ENCODE measurements at places on chromosomes 2 and 18. TPM values are rescaled to one million over a fixed set of nuclear protein-coding genes. Genes with fewer than 3 reads are reported as not detected.

- H3K4me1 ChIP-seq: peaks cover 3% of the 10 kb centered on the region
- H3K4me3 ChIP-seq: no peak overlapping the region
- no peaks in the 10 kb centered on the region for H3K27me3 ChIP-seq
- DNase-seq: no peak
- H3K27ac ChIP-seq: no peak overlapping the region
- H3K36me3 ChIP-seq: no peaks in the 10 kb centered on the region
These were observed 148.0 kb downstream of the LDLRAD4 start for GRCh38 chr18:13366541-13366940.

- no peaks in the 10 kb centered on the region for H3K36me3 ChIP-seq
- no peaks in the 10 kb centered on the region for H3K27me3 ChIP-seq
- H3K4me1 ChIP-seq: peaks cover 27% of the 10 kb centered on the region
These were observed 239.8 kb downstream of the BCL11A start for GRCh38 chr2:60313470-60314172.

DNA sequence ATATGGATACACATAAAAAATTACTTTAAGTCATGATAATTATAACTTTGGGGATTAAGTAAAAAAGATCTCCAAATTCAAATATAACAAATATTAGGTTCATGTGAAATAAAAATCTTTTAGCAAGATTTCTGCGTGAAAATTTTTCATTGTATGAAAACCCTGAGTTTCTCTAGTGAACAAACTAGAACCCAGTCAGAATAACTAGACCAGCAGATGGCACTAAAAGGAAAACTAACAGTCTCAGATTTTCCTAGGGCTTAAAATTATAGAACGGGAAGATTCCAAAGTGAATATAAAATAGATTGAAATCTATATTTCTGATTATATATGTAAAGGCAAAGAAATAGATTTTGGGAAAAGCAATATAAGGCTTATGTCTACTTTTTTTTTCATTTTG, 43.3 kb downstream of the TMEM200C start:
- no peaks in the 10 kb centered on the region for H3K4me1 ChIP-seq
- no peak overlapping the region for H3K4me3 ChIP-seq
- no peaks in the 10 kb centered on the region for H3K36me3 ChIP-seq
- H3K27me3 ChIP-seq: no peaks in the 10 kb centered on the region
- no peak overlapping the region for H3K27ac ChIP-seq
- peak; percentile 24 for DNase-seq

DNA sequence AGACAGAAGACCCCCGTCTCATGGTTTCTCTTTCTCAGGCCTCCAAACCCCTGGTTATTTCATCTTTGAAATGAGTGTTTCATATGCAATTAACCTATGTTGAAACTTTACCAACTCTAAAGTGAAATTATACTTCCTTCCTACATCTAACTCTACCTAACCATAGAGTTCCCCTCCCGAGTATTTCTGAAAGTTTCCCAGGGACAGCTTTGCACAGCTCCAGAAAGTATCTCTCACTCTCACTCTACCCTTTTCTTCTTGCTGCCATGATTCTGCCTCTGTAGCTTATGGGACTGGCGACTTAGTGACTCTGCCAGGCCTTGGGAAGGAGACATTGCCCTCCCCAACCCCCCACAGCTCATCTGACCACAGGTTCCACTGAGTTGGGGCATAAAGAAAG, 107.9 kb downstream of the B3GNT2 start:
- H3K4me3 ChIP-seq: no peak overlapping the region
- no peaks in the 10 kb centered on the region for H3K36me3 ChIP-seq
- H3K27me3 ChIP-seq: no peaks in the 10 kb centered on the region
- peaks cover 24% of the 10 kb centered on the region for H3K4me1 ChIP-seq
- no peak overlapping the region for H3K27ac ChIP-seq

HOXD8 gene
- not detected for total RNA-seq

GRCh38 chr2:126953483-126953882, 54.8 kb downstream of the TEX51 start:
- no peak for DNase-seq
- H3K36me3 ChIP-seq: no peaks in the 10 kb centered on the region
- no peak overlapping the region for H3K4me3 ChIP-seq
- H3K27ac ChIP-seq: no peak overlapping the region

CRYGC gene
- total RNA-seq: not detected

DNA sequence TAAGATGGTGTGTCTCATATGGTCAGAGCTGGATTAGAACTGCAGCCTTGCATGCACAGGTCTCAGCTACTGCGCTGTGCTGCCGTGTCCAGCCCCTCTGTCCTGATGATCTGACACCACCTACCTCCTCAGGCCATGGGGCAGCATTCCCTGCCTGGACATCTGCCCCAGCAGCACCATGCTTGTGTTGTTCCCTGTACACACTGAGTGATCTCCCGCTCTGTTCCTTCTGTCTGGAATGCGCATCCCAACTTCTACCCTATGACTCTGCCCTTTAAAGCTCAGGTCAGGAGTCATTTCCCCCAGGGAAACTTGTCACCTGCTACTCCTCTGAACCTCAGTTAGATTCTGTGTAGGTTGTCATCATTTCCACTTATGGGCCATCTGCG, 157.4 kb upstream of the TTC39C start:
- H3K36me3 ChIP-seq: no peaks in the 10 kb centered on the region

RPRM gene
- 7.2 TPM for total RNA-seq

ACVR1C gene
- 1.1 TPM for total RNA-seq

DNA sequence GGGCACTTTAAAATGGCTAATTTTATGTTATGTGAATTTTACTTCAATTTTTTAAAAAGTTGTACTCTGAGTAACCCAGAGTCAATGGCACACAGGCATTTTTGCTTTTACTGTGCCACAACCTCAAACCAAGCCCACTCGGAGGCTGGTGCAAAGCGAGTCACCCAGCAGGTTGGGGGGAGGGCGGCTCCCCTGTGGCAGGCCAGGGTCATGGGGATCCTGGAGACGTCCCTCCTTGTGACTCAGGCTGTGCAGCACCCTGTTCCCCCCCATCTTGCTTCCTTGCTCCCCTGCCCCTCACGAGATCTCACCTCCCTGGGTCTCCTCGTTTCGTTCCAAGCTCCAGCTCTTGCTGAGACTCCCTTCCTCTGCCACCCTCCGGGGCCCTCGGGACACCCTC, 58.6 kb downstream of the POMC start:
- no peaks in the 10 kb centered on the region for H3K27me3 ChIP-seq
- no peaks in the 10 kb centered on the region for H3K4me1 ChIP-seq
- no peaks in the 10 kb centered on the region for H3K36me3 ChIP-seq
- H3K4me3 ChIP-seq: no peak overlapping the region
- DNase-seq: no peak
- H3K27ac ChIP-seq: no peak overlapping the region

ALK gene
- total RNA-seq: 0.35 TPM

- peaks cover 17% of the 10 kb centered on the region for H3K4me1 ChIP-seq
- H3K27ac ChIP-seq: no peak within 1 kb of the TSS
- peaks cover 33% of the 10 kb centered on the region for H3K27me3 ChIP-seq
- peak; percentile 83 for DNase-seq
These were observed at the start of gene HAAO for GRCh38 chr2:42792583-42793333. Gene HAAO (minus strand): TSS chr2:42792583. CDS start chr2:42792536, 47 bp downstream.

GMPPA gene
- total RNA-seq: 33.8 TPM

DNA sequence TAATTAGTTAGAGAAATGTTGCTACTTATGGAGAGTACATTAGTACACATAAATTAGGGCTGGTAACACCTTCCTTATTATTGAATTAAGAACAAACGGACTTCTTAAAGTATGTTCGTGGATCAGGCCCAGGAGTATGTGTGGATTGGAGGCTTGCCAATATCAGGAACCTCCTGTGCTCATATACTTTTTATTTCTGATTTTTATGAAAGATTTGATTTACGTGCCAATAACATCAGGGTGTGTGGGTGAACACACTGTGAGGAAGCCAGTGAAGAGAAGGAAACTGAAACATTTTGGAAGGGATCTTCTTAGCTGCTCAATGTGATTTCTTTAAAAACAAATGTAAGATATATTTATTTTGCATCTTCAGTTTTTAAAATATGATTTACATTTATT, 113.0 kb downstream of the EFEMP1 start:
- H3K4me1 ChIP-seq: peaks cover 12% of the 10 kb centered on the region
- DNase-seq: no peak
- H3K27ac ChIP-seq: no peak overlapping the region
- no peaks in the 10 kb centered on the region for H3K27me3 ChIP-seq
- H3K36me3 ChIP-seq: 0 out of 2 replicates have a peak, but pooled peaks cover 3% of the 10 kb centered on the region
- no peak overlapping the region for H3K4me3 ChIP-seq

SCN1A gene
- total RNA-seq: 2.1 TPM

DNA sequence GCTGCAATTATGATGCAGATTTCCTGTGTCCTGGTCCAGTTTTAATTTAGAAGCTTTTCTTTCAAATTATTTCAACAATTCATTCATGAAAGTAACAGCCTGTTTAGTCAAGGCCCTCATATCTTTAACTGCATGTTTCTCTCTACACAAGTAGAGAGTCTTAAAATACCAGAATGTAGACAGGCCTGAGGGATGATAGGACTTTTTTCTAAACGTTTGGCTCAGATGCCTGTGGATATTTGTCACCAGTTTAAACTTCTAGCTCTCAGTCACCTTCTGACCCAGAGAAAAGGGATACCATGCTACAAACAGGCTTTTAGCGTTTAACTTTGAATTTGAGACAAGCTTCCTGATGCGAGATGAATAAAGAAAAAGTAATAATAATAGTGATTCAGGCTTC, 15.7 kb downstream of the COL5A2 start:
- no peaks in the 10 kb centered on the region for H3K36me3 ChIP-seq
- DNase-seq: no peak
- peak overlapping the region; percentile 23 for H3K27ac ChIP-seq
- H3K4me1 ChIP-seq: peaks cover 41% of the 10 kb centered on the region
- H3K4me3 ChIP-seq: no peak overlapping the region

- no peak for DNase-seq
- H3K4me3 ChIP-seq: no peak overlapping the region
- peaks cover 14% of the 10 kb centered on the region for H3K4me1 ChIP-seq
These were observed 91.0 kb downstream of the TMEM17 start for GRCh38 chr2:62415019-62415431.

- H3K4me1 ChIP-seq: peaks cover 12% of the 10 kb centered on the region
- H3K27me3 ChIP-seq: no peaks in the 10 kb centered on the region
- H3K36me3 ChIP-seq: no peaks in the 10 kb centered on the region
These were observed 541.2 kb downstream of the NUP35 start for GRCh38 chr2:183665425-183665824.

- H3K27me3 ChIP-seq: no peaks in the 10 kb centered on the region
- no peaks in the 10 kb centered on the region for H3K36me3 ChIP-seq
- H3K27ac ChIP-seq: no peak overlapping the region
- H3K4me3 ChIP-seq: no peak overlapping the region
These were observed 17.2 kb upstream of the TNP1 start for GRCh38 chr2:216877085-216877484.

DNA sequence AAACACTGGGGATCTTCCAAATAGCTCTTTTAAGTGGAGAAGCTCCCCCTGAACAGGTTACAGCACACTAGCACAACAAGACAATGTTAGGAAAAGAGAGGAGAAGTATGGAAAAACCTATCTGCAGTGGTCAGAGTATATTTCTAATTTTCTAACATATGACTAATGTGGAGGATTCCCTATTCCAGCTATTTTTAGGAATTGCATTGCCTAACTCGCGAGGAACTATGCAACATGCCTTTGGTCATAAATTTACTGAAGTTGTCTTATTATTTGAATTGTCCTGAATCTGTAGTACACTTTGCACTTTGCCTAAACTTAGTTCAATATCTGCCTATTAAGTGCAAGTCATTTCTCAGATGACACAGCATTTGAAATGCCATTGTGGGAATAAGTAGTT, 381.4 kb downstream of the CCDC85A start:
- H3K36me3 ChIP-seq: no peaks in the 10 kb centered on the region
- no peak for DNase-seq
- no peak overlapping the region for H3K27ac ChIP-seq
- no peak overlapping the region for H3K4me3 ChIP-seq
- H3K27me3 ChIP-seq: no peaks in the 10 kb centered on the region

DNA sequence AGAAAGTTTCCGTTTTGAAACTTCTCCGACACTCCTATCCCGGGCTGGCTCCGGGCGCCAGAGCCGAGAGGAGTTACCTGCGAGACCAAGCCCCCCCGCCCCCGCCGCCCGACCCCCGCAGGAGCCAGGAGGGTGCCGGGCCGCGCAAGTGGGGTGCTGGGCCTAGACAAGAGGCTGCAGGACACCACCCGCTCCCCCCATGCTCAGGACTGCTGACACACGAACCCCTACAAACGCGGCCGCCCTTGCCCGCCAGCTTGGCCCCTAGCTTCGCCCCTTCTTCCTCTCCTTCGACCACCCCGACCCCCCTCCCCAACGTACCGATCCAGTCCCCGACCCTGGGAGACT, 497 bp downstream of the PLA2R1 start:
- peaks cover 9% of the 10 kb centered on the region for H3K4me1 ChIP-seq
- no peak overlapping the region for H3K27ac ChIP-seq
- peaks cover 36% of the 10 kb centered on the region for H3K27me3 ChIP-seq
- peak; percentile 41 for DNase-seq
- H3K4me3 ChIP-seq: peak overlapping the region; percentile 83

- H3K27me3 ChIP-seq: no peaks in the 10 kb centered on the region
- no peaks in the 10 kb centered on the region for H3K4me1 ChIP-seq
- no peak for DNase-seq
- no peak overlapping the region for H3K4me3 ChIP-seq
- H3K36me3 ChIP-seq: no peaks in the 10 kb centered on the region
These were observed 68.3 kb upstream of the MYT1L start for GRCh38 chr2:2399396-2399795.

GRCh38 chr18:49628119-49628518, 66.3 kb downstream of the LIPG start:
- H3K4me1 ChIP-seq: no peaks in the 10 kb centered on the region
- no peaks in the 10 kb centered on the region for H3K36me3 ChIP-seq
- no peak overlapping the region for H3K4me3 ChIP-seq
- no peak overlapping the region for H3K27ac ChIP-seq

DNA sequence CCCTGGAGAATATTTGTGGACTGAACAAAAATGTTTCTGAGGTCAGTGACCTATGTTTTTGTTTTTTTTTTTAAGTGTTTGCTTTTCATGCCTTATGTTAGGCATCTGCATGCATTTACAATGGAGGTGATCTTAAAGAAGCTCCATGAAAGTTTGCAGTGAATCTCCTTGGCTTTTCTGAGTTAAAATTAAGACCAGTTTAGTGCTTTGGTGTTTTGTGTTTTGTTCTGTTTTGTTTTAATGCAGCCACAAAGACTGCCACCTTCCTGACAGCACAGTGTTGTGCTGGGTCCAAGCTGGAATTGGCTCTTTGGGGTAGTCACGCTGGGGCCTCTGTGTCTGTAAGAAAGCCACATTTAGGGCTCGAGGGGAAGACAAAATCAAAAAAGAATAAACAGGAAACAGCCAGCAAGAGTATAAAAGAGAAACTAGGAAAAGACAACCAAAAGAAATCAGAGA, 396.2 kb downstream of the ARHGAP15 start:
- H3K4me3 ChIP-seq: no peak overlapping the region
- peaks cover 7% of the 10 kb centered on the region for H3K4me1 ChIP-seq
- no peak overlapping the region for H3K27ac ChIP-seq
- H3K27me3 ChIP-seq: no peaks in the 10 kb centered on the region

GRCh38 chr2:25336383-25336841, 5.3 kb downstream of the DNMT3A start:
- peaks cover 41% of the 10 kb centered on the region for H3K4me1 ChIP-seq
- DNase-seq: no peak
- 0 out of 2 replicates have a peak, but pooled peaks cover 3% of the 10 kb centered on the region for H3K27me3 ChIP-seq
- H3K4me3 ChIP-seq: no peak overlapping the region
- H3K27ac ChIP-seq: no peak overlapping the region
- H3K36me3 ChIP-seq: no peaks in the 10 kb centered on the region

GRCh38 chr18:9683418-9684396, 24.4 kb upstream of the RAB31 start:
- no peaks in the 10 kb centered on the region for H3K36me3 ChIP-seq
- H3K27me3 ChIP-seq: no peaks in the 10 kb centered on the region
- no peak overlapping the region for H3K4me3 ChIP-seq

GRHL1 gene
- total RNA-seq: 2.5 TPM
